ENCODE measurements at places on chromosomes 5 and 9.

DNA sequence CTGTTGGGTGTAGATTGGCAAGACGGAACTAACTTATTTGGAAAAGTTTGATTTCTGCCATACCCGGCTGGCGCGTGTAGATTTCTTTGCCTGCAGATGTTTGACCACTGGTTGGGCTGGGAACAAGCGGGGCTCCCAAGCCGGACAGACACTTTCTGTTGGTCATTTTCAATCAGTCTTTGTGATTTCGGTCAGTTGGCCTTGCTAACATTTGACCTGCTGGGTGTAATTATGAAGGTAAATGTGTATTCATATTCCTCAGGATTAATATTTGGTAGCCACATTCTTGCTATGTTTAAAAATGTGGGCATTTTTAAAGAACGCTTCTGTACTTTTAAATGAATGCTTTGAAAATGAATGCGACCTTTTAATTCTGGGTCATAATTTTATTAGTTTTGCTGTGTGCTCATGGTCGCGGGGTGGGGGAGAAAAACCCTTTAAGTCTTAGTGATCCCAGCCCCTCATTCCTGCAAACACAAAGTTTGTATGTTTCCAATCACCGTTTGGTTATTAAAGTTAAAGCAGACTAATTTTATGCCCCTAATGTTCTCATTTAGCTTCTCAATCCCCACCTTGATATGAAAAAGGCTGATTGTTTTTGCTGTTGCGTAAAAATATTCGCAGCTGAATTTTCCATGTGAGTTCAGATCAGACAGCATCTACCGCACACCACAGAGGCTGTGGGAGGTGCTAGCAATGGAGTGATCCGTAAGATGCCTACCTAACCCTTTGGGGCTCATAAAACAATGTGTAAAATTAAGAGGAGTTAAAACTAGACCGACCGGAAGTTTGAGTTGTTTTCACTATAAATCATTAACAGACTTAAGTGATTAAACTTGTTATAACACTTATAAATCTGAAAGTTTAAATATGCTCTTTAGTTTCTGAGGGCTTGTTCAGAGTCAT lies 1.5 kb downstream of the RASGRF2 start:
- DNase-seq, result no peak

DNA sequence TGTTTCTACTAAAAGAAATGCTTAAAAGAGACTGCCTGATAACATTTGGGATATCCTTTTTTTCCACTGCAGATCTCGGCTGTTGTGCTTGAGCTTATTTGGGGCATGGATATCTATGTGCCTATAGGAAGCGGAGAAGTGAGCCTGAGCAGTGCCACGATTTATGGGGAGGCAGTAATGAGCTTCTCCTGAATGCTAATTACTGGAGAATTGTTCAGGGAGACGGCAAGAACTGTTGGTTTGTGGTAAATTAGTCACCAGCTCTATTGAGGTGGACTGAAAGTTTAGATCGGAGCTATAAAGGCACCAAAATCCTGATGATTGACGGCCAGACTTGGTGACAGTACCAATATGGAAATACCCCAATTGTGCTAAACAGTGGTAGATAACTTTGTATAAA lies 186.5 kb downstream of the ARHGEF28 start:
- DNase-seq, result no peak

- no peak for DNase-seq
These were observed 100.7 kb upstream of the S1PR3 start for GRCh38 chr9:88890546-88890945.

DNA sequence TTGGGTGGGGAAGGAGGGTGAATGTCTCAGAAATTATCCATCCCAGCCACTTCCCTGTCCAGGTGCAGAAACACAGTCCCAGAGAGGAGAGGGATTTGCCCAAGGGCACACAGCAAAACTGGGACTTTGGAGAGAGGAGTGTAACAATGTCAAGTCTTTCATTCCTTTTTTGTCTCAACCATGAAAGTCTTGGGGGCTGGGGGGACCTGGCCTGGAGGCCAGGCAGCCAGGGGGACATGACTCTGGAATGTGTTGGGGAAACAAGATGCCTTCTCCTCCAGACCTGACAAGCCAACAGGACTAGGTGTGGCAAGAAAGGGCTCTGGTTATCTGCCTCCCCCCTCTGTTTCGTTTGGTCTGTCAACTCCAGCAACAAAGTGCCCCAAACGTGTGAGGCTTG lies 13.9 kb upstream of the HAND1 start:
- no peak for DNase-seq

GRCh38 chr9:14958989-14959388 lies 48.8 kb upstream of the FREM1 start:
- no peak for DNase-seq

GRCh38 chr5:177545487-177546257 lies 8.7 kb downstream of the FAM193B start:
- no peak for DNase-seq
